ENCODE measurements at places on chromosomes 5 and 9.
A peak's percentile ranks its signal among the peaks of the same experiment; 100 is the strongest.

DNA sequence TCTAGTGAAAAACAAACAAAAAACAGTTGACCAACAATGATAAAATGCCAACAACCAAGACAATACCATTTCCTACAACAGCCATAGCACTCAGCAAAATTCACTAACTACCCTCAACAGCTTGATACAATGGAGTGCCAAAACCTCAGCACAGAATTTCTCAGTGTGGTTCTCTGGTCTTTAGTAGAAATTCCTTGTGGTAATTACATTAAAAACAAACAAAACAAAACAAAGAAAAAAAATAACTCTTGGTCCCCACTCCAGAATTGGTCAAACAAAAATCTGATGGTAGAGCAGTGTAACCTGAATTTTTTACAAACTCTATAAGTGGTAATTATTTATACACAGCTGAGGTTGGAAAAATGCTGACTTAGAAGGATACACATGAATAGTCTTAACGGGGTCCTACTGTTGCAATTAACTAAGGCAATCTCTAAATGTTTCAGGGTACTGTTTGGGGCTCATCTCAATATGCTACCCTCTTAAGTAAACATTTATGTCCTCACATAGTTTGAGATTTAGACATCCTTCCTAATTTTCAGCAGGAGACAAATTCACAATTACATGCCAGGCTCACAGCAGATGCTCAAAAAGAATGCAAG is 13.8 kb downstream of the CSNK1A1 start:
- H3K36me3 ChIP-seq, result peaks cover 72% of the 10 kb centered on the region
- no peak overlapping the region for H3K27ac ChIP-seq
- no peak for DNase-seq
- H3K4me1 ChIP-seq, result peaks cover 2% of the 10 kb centered on the region

DNA sequence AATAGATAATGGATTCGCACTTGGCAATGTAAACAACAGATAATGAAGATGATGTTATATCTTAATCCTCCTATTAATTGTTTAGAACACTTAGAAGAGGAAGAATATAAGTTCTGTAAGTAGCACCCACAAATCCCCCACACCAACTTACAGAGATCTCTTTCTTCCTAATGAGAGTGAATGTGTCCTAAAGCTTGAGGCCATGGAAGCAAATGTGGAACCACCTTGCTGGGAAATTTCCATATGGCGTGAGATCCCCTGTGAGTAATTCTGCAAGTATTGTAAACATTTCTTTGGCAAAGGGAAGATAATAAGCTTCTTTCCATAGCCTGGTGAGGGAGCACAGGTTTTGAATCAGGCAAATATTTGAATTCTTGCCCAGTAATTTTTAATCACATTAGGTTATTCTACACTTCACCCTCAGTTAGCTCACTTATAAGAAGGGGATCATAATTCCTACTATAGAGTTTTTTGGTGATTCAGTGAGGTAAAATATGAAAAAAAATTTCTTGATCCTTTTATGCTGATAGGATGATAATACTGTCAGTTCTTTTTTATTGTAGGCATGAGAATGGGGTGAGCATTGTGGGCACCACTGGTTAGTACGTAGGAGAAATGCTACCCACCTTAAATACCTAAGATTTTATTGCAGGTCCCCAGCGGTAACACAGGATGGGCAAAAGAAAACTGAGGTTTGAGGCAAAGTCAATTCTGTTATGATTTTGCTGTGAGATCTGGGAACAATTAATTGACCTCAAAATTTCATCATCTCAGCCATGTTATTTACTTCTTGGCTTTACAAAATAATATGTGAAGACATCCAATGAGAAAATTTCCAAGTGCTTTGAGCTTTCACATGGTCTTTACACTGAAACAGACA is 574.8 kb downstream of the PSAT1 start:
- no peak overlapping the region for H3K4me3 ChIP-seq
- DNase-seq, result peak; percentile 93
- H3K27me3 ChIP-seq, result no peaks in the 10 kb centered on the region

DNA sequence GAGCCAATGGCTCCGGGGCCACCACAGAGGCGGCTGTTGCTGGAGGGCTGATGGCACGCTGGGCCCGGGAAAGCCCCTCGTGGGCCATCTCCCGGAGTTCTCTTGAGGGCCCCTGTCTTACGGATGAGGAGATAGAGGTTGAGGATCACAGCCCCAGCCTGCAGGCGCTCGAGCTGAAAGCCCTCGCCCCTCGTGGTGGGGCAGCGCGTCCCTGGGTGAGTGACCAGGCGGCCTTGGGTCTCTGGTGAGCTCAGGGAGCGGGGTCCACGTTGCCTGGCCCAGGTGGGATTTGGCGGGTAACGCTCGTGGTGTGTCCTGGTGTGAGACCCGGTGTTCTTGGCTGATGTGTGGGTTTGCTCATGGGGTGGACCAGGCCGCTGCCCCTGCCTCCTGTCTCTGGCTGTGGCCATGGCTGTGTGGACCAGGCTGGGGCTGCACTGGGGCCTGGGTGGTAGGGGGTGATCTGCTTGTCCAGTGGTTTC is 38.9 kb downstream of the RXRA start:
- H3K4me1 ChIP-seq, result peaks cover 48% of the 10 kb centered on the region
- no peak overlapping the region for H3K4me3 ChIP-seq
- H3K36me3 ChIP-seq, result peaks cover 25% of the 10 kb centered on the region
- H3K27me3 ChIP-seq, result no peaks in the 10 kb centered on the region

DNA sequence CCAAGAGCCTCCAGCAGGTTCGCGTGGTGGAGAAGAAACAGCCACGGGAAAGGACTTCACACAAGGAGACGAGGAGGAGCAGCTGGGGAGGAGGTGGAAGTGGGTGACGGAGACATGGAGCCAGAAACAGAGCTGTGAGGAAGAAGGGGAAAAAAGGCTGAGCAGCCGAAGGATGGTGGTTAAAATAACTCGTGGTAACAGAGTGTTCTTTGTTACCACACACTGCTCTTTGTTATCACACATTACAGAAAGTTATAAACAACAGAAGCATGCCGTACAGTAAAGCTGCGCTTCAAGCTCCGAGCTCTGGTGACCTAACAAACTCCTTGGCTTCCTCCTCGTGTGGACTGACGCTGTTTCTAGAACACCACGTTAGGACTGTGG is 215.4 kb downstream of the GLIS3 start:
- no peaks in the 10 kb centered on the region for H3K27me3 ChIP-seq
- H3K27ac ChIP-seq, result no peak overlapping the region
- H3K4me1 ChIP-seq, result peaks cover 3% of the 10 kb centered on the region

- no peak overlapping the region for H3K4me3 ChIP-seq
- no peak overlapping the region for H3K27ac ChIP-seq
- peaks cover 12% of the 10 kb centered on the region for H3K36me3 ChIP-seq
- DNase-seq, result peak; percentile 22
Observed at GRCh38 chr9:112421771-112422222, 41.9 kb downstream of the HSDL2 start.

GRCh38 chr9:69455311-69455710 is 130.3 kb downstream of the ENTREP1 start:
- H3K27ac ChIP-seq, result no peak overlapping the region
- peaks cover 24% of the 10 kb centered on the region for H3K36me3 ChIP-seq
- peak; percentile 6 for DNase-seq
- H3K27me3 ChIP-seq, result peaks cover 19% of the 10 kb centered on the region
- H3K4me1 ChIP-seq, result peaks cover 12% of the 10 kb centered on the region
- H3K4me3 ChIP-seq, result no peak overlapping the region

DNA sequence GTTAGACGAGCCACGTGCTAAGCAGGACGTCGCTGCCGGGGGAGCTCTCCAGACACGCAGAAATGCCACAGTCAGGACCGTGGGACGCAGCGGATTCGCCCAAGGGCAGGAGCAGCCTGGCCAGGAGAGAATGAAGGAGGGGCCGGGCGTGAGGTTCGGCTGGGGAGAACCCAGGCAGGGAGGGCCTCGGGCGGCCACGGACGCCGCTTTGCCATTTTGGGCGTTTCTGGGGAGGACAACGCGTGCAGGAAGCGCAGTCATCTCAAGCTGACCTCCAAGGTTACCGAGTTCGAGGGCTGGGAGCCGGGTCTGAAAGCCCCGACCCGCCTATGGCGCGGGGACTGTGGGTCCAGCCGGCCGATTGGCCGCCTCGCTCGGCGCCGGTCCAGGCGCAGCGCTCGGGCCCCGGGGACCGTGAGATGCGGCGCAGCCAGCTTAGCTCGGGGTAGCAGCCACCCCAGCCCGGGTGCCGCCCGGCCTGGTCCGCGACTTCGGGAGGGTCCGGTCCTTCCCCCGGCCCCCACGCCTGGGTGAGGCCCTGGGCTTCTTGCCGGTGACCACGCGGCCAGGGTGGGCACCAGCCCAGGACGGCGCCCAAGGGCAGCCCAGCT is 760 bp upstream of the MAN1B1 start:
- peak overlapping the region; percentile 45 for H3K27ac ChIP-seq
- H3K36me3 ChIP-seq, result peaks cover 40% of the 10 kb centered on the region
- peaks cover 42% of the 10 kb centered on the region for H3K4me1 ChIP-seq
- peak overlapping the region; percentile 71 for H3K4me3 ChIP-seq

GRCh38 chr5:97101189-97101910 is 41.1 kb downstream of the LIX1 start:
- peak overlapping the region; percentile 39 for H3K27ac ChIP-seq
- DNase-seq, result peak; percentile 34
- H3K4me3 ChIP-seq, result no peak overlapping the region
- peaks cover 8% of the 10 kb centered on the region for H3K27me3 ChIP-seq

GRCh38 chr5:173217626-173218397 is 17.2 kb downstream of the NKX2-5 start:
- H3K27me3 ChIP-seq, result peaks cover 22% of the 10 kb centered on the region
- H3K4me3 ChIP-seq, result no peak overlapping the region
- no peaks in the 10 kb centered on the region for H3K4me1 ChIP-seq
- peak; percentile 32 for DNase-seq
- H3K27ac ChIP-seq, result no peak overlapping the region

GRCh38 chr5:74342948-74343682 is 297.4 kb downstream of the ENC1 start:
- no peak overlapping the region for H3K27ac ChIP-seq
- no peaks in the 10 kb centered on the region for H3K4me1 ChIP-seq
- DNase-seq, result no peak
- peaks cover 4% of the 10 kb centered on the region for H3K27me3 ChIP-seq
- H3K4me3 ChIP-seq, result no peak overlapping the region
- H3K36me3 ChIP-seq, result no peaks in the 10 kb centered on the region

GRCh38 chr5:17694914-17695313 is 60.7 kb downstream of the TAF11L14 start:
- no peaks in the 10 kb centered on the region for H3K27me3 ChIP-seq
- no peak overlapping the region for H3K27ac ChIP-seq
- H3K4me1 ChIP-seq, result no peaks in the 10 kb centered on the region
- H3K4me3 ChIP-seq, result no peak overlapping the region
- DNase-seq, result no peak

DNA sequence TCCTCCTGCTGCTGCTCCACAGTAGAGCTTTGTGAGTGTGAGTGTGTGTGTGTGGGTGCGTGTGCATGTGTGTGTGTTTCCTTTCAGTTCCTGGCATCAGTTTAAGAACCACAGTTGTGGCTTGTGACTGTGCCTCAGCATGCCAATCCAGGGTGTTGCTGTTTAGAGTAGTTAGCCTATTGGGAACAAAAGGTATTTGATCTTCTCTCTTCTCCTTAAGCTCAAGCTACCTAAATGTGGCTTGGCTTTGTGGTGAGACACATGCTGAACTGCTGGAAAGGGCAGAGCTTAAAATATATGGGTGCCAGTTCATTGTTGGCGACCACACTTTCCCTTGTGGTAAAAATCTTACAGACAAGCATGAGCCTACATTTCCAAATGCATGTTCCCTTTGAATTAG is 116.6 kb upstream of the BNC2 start:
- H3K4me1 ChIP-seq, result peaks cover 3% of the 10 kb centered on the region
- H3K36me3 ChIP-seq, result no peaks in the 10 kb centered on the region
- peak; percentile 32 for DNase-seq
- no peak overlapping the region for H3K4me3 ChIP-seq
- no peaks in the 10 kb centered on the region for H3K27me3 ChIP-seq

DNA sequence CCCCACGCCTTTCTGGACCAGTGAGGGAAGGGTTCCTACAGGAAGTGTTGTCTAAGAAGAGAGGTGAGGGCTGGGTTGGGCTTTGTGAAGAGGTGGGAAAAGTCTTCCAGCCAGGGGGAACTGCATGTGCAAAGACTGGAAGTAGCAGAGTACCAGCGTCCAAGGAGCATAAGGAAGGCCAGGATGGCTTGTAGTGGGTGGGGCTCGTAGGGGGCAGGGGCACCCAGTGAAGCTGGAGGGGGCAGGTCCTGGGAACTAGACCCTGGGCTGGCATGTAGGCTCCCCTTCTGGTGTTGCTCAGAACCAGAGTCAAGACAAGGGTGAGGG is 20.4 kb downstream of the PRRX2 start:
- H3K36me3 ChIP-seq, result no peaks in the 10 kb centered on the region
- no peak for DNase-seq
- no peak overlapping the region for H3K4me3 ChIP-seq
- H3K27ac ChIP-seq, result no peak overlapping the region
- H3K27me3 ChIP-seq, result peaks cover 22% of the 10 kb centered on the region
- H3K4me1 ChIP-seq, result peaks cover 3% of the 10 kb centered on the region

DNA sequence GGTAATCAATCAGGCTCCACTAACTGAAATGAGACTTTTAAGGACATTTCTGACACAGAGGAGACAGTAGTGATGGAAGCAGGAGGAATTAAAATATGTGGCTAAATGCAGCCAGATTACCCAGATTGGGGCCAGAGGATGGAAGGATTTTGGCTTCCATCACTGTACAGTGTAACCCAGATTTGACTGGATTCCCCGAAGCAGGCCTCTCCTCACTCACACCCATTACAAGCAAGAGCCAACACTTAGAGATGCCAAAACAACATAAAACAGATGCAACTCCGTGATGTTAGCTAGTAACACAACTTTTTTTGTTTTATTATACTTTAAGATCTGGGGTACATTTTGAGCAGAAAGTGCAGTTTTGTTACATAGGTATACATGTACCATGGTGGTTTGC is 17.6 kb downstream of the TEK start:
- no peaks in the 10 kb centered on the region for H3K36me3 ChIP-seq
- H3K4me3 ChIP-seq, result no peak overlapping the region
- H3K27me3 ChIP-seq, result no peaks in the 10 kb centered on the region
- no peak overlapping the region for H3K27ac ChIP-seq

DNA sequence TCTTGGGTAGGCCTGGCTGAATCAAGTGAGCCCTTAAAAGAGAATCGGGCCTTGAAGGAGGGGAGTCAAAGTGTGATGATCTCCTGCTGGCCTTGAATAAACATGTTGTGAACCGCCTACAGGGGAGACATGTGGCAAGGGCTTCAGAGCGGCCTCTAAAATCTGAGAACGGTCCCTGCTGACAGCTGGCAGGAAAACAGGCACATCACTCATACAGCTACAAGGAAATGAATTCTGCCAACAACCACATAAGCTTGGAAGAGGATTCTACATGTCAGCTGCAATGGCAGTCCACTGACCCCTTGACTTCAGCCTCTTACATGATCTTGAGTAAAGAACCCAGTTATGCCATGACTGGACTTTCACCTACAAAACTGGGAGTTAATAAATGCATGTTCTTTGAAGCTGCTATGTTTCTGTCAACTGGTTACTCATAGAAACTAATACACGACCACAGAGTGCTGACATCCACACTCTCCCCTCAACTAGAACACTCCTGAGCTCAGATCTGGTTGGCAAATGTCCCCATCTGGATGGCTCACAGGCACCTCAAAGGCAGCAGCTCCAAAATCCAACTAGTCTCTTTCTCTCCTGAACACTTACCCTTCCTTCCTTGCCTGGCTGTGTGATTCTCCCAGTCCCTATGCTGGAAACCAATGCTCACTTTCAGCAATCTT is 333.1 kb downstream of the ASTN2 start:
- DNase-seq, result no peak
- H3K4me1 ChIP-seq, result no peaks in the 10 kb centered on the region
- no peak overlapping the region for H3K4me3 ChIP-seq
- H3K36me3 ChIP-seq, result no peaks in the 10 kb centered on the region
